NCI-H2171 (cell line): ENCODE measurements at places on chromosomes 6 and 20.

GRCh38 chr20:14672066-14672465 lies 334.7 kb upstream of the FLRT3 start:
- no peak for DNase-seq

DNA sequence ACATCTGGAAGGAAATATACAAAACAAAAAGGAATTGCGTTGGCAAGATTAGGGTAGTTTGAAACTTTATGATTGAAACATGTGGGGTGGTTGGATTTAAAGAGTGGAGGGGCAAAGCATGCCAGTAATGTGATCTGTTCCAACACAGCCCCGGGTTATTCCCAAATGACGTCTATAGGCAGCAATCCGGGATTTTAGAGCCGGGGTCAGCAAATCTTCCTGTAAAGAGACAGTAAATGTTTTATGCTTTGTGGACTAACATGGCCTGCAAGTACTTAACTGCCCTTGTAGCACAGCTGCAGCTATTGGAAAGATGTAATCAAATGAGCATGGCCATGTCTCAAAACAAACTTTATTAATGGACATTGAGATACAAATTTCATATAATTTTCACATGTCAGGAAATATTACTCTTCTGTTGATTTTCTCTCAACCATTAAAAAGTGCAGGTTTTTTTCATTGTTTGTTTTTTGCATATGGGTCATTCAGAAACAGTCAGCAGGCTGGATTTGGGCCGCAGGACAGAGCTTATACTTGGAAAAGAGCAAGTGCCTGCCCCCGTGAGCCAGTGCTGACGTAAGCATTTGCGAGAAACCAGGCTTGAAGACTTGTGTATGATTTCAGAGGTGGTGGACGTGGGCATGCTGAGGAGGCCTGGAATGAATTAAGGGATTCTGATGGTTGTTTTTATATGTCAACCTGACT lies 136.5 kb downstream of the DOK5 start:
- DNase-seq, result no peak

DNA sequence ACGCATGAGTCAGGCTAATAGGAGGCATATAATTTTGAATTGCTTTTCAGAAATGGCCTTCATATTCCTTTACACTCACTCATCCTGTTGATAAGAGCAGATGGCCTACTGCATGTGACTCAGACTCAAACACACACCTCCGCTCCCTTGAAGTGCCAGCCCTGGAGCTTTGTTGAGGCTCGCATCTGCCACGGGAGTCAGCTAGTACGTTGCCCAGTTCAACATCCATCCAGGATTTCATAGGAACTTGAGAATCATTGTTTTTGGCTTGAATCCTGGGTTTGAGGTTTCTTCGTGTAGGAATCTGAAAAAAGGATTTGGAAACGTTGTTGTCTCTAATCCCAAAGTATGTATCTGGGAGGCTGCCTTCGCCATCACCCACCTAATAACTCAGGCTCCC lies 87.4 kb upstream of the JAG1 start:
- DNase-seq, result peak; percentile 43

- DNase-seq, result no peak
These were observed 838.0 kb downstream of the DHX35 start for GRCh38 chr20:39800111-39800510.

- peak; percentile 24 for DNase-seq
These were observed at the start of gene OVOL2 for GRCh38 chr20:18057101-18057993. Gene OVOL2, minus strand, starts transcription at chr20:18057916. Its CDS starts 282 bp downstream, at chr20:18057634.

DNA sequence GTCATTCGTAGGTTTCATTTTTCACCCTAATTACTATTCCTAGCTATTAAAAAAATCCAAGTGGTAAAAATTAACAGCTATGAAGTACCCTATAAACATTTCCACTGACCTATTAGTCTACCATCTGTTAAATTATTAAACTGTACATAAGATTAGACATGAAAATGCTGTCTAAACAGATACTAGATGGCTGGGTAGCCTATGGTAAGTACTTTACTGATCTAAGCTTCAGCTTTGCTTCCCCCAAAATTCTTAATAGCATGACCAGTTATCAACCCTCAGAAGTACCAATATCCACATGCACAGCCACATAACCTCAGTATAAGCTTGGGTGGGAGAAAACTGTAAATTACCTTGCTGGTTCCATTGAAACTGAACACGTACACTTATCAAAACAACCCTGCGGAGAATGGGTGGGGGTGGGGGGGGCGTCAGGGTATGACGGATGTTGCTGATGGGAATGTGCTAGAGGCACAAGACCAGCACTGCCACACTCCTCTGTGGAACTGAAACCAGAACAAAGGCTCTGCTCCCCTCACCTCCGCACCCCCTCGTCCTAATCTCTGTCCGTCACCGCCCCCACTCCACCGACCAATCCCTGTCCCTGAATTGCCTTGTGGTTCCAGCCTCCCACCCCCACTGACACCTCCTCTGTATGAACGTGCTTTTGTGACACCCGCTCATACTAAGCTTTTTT lies 45.3 kb downstream of the B4GALT5 start:
- DNase-seq, result no peak

DNA sequence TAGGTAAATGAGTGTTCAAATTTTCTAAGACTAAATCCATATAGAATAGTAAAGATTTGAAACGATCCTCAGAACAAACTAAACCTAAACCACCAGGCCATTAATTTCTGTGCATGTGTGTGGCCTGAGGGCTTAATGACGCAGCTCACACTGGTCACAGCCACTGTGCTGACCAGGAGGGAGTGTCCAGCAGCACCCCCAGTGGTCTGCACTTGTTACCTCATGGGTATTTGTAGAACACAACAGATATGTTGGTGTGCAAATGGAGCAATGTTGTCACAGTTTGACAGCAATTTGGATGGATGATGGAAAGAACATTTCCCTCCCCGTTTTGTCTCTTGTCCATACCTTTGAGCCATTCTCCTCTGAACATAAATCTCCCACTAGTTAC lies 122.4 kb upstream of the EXOC2 start:
- DNase-seq, result no peak

DNA sequence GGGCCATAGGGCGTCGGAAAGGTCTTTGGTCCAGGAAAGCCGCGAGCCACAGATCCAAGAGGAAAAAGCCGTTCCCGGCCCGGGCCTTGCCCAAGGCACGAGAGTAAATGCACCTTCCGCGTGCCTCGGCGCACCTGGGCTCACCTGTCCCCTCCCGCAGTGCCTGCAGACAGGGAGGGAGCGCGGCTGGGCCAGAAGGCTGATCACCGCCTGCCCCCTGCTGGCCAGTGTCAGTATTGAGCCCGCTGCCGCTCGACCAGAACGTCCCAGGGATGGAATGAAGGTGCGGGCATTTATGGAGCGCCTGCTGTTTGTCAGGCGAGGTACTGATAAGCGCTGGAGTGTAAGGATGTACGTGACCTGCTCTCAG lies 679 bp upstream of the LPIN3 start:
- peak; percentile 77 for DNase-seq

- DNase-seq, result no peak
These were observed 162.9 kb upstream of the SLC24A3 start for GRCh38 chr20:19049514-19049913.

GRCh38 chr6:31121131-31121790 lies 1.0 kb upstream of the CDSN start:
- no peak for DNase-seq

- no peak for DNase-seq
These were observed 66.7 kb downstream of the TMEM170B start for GRCh38 chr6:11604215-11604614.

GRCh38 chr6:133890711-133891148 lies 1.8 kb downstream of the TCF21 start:
- DNase-seq, result no peak

GRCh38 chr6:114524081-114524480 lies 181.3 kb upstream of the HS3ST5 start:
- DNase-seq, result no peak

DNA sequence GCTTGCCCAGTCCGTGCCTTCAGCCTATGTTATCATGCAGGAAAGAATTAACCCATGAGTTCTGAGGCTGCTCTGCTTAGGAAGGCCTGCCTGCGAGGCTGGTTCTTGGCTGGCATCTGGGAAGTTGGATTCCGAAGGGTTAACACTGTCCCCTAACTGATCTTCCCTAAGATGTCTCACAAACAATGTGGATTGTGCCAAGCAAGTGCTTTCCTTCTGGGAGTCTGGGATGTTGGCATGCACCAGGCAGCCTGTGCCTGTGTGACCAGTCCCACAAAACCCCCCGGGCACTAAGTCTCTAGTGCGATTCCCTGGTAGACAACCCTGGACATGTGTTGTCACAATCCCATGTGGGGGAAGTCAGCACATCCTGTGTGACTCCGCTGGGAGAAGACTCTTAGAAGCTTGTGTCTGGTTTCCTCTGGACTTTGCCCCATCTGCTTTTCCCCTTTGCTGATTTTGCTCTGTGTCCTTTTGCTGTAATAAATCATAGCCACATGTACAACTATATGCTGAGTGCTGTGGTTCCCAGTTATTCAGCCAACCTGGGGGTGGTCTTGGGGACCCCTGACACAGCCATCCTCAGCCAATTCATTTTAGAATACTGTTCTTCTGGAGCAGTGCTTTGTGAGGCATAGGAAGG lies 83.8 kb downstream of the SLC22A23 start:
- DNase-seq, result no peak

DNA sequence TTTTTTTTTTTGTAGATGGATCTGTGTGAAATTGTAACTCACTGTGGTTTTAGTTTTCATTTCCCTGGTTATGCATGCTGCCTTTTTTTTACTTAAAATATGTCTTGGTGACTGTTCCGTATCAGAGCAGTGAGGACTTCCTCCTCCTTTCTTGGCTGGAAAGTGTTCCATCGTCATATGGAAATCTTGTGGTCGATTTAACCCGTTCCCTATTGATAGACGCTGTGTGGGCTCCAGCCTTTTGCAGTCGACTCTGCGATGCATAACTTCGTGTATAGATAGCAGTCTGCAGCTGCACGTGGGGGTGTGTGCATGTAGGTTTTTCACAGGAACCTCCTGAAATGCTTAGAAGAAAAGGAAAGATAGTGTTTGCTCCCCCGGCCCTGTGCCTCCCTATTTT lies 28.1 kb upstream of the PNPLA1 start:
- no peak for DNase-seq

DNA sequence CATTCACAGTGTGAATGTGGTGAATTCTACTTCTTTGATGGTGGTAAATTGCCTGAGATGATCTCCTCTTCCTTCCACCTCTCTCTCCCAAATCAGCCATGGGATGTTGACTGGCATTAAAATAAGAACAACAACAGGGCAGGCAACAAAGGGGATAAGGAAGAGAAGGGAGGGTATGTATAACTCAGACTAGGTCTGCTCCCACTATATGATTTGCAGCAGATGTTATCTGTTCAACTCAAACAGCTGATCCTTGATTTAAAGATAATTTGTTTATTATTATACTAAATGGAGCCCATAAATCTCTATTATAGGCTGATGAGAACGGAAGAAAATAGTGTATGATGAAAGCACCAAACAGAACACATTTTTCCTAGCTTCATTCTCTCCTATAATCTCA lies 262.0 kb downstream of the BTBD3 start:
- no peak for DNase-seq

DNA sequence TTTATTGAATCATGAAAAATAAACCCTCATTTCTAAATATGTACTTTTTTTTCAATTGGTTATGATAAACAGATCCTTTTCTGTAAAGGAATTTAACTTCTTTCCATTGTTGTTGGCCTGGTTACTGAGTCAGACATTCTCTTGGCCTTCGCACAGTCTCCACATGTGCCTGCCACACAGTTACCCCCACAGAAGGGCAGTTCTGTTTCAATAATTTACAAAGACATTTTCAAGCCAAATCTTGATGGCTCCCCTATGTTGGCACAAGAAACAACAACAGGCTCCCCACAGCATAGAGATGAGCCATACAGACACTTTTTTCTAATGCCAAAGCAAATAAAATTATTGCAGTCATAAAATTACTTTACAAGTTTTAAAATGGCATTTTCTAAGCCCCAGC lies 55.6 kb upstream of the BEND6 start:
- no peak for DNase-seq

DNA sequence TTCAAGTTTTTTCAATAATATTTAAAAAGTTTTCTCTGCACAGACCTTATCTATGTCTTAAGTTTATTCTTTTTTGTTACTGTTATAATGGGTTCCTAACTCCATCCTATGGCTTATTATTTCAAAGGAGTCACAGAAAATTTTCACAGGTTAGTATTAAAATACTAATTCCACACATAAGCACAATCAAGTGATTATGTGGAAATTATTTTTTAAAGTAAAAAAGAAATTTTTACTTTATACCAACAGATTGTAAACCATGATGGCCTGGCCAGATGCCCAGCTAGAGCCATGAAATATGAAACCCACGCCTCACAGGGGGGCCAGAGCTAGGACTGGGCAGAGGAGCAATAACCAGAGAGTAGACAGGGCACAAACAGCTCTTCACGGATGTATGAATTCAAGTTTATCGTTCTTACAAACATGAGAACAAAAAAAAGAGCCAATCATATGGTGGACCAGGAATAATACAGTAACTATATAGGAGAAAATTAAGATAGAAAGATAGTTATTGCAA lies 34.0 kb downstream of the NUDT3 start:
- DNase-seq, result peak; percentile 41

DNA sequence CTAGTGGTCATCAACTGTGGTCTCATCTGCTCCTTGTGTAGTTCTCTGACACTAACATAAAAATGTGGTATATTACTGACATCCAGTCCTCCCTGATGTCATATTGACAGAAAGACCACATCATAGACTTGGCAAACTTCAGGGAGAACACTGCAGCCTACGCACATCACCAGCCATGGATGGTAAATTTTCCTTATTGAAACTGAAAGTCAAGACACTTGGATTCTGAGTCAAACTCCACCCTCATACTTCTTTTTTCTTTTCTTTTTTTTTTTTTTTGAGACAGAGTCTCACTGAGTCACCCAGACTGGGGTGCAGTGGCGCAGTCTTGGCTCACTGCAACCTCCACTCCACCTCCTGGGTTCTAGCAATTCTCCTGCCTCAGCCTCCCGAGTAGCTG lies 25.4 kb downstream of the NDRG3 start:
- no peak for DNase-seq

- DNase-seq, result no peak
These were observed 46.1 kb upstream of the PBOV1 start for GRCh38 chr6:138264372-138264880.

DNA sequence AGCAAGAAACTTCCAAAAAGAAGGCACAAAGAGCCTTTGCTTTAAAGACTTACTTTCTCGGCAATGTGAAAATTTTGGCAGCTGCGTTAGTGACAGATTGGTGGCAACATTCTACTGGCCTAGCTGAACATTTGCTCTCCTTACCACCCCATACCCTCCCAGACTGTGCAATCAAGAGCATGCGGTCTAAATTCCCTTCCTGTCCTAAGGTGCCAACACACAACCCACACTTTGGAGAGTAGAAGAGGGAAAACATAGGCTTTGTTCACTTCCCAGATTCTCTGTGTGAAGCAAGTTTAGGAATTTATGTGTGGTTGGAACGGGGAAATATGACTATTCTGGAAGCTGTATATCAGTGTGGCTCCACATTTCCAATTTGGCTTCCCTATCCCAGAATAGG lies 29.8 kb upstream of the NEDD9 start:
- no peak for DNase-seq

- no peak for DNase-seq
These were observed 92.8 kb downstream of the MRPL14 start for GRCh38 chr6:44034391-44034861.
